ENCODE measurements at places on chromosomes 12 and 14.
A peak's percentile ranks its signal among the peaks of the same experiment; 100 is the strongest.

DNA sequence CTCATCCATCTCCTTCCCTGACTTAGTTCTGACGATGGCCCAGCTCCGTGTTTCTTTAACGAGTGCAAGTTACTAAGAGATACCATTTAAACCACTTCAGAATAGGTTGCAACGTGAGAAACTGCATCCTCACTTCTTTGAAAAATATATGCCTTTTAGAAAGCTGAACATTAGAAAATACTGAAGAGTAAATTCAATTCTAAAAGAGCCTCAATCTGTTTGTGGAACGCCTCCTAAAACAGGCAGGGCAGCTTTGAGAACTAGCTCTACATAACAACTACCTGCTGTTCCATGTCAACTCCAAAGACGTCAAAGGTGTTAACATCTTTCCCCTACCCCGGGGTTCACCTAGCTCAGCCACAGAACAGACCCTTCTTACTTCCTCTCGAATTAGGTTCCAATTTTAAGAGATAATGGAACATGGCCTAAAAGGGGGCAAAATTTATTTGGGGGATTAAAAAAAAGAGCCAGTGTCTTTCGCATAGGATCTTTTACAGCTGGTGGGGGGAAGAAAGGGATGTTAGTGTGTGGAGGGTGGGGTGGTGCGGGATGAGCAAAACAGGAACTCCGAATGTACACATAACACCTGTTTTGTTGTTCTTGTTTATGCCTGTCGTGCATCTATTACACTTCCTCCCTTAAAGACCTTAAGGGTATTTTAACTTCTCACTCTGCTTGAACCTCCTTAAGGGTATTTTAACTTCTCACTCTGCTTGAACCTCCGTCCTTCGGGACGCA, 3.3 kb downstream of the BHLHE41 start:
- peak; percentile 11 for DNase-seq

DNA sequence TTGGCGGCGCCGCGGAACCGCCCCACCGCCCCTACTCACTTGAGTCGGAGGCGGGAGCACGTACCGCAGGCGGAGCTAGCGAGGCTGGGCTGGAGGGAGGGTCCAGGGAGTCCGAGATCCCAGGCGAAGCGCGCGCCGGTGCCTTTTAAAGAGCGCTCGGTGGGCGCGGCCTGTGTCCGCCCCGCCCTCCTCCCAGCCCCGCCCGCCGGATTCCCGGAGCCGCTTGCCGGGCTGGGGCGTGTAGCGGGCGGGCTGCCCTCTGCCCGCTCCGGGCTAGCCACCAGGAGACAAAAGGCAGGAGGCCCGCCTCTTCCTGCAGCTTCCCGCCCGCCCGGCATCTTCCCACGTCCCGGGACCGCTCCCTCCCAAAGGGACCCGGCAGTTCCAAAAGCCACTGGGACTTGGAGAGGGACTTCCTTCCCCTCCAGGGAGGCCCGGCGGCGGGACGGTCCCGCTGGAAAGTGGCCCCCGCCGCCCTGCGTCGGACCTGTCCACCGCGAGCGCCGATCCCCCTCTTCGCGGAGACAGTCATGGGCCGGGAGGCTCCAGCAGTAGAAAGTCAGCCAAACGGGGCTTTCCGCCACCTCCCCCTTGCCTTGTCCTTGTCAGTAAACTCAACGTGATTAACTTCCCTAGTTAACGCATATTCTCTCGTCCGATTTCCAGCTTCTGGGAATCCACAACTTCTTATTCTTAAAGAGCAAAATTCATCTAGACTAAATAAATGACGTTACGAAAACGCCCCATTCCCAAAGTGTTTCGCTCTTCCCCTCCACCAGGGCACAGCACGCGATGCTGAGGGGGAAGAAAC, at the start of gene CSRP2:
CSRP2 (minus strand) TSS at position 121 of the 811 bp plus-strand sequence. CDS start 12,759 bp downstream, outside the sequence.
- DNase-seq, result peak; percentile 84

DNA sequence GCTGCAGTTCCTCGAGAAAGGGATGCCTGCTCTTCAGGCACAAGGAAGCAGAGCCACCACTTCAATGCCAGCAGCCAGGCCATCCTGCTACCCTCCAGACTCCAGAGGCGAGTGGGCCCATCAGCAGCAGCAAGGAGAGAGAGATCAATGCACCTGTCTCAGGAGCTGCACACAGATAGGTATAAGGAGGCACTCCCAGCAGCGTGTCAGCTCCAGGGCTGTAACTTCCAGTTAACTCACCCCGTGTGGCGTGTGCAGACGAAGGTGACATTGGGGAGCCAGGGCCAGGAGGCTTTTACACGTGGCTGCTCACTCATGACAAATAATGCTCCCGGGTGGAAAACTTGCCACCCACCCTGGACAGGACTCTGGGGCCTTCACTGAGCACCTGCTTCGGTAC, 24.2 kb downstream of the GALNT16 start:
- no peak for DNase-seq

DNA sequence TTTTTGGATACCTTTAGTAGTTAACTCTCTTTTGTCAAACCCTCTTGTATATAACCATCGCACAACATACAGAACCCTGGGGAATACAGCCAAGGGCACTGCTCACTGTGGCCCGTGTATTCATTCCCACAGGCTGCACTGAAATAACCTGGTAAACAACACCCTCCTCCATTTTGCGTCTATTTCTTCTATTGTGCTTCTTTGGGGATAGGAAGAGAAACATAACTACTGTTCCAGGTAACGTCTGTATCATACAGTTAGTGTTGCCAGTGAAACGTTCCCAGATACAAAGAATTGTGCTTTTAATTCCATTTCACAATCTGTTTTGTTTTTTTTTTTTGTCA, 9.6 kb downstream of the C12orf76 start:
- DNase-seq, result no peak

GRCh38 chr14:76767681-76768656, 6.7 kb downstream of the VASH1 start:
- DNase-seq, result peak; percentile 96

- no peak for DNase-seq
These were observed 181.0 kb upstream of the BMP4 start for GRCh38 chr14:54137614-54137961.

- no peak for DNase-seq
These were observed 65.8 kb upstream of the DACT1 start for GRCh38 chr14:58571769-58572472.

GRCh38 chr14:92135269-92135668, 13.5 kb downstream of the CPSF2 start:
- peak; percentile 67 for DNase-seq

DNA sequence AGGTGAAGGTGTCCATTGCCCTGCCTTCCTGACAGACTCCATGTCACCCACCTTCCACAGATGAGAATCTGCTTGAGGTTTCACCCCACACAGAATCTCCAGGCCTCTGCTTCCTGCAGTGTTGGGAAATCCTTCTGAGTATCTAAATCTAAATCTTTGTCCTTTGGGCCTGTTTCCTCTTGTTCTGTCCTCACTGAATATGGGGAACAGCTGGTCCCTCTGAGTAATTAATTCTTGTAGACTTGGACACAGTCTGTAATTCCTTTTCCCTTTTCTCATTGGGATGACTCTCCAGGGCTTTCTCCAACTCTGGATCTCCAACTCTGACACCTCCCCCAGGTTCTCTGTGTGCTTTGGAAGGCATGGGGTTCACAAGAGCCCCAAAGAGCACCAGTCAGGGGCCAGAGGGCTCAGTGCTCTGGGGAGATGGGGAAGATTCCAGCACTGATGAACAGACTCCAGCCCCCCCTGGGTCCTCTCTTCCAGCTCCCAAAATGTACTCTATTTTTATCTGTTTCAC, 2.3 kb upstream of the ACVRL1 start:
- DNase-seq, result no peak

- DNase-seq, result peak; percentile 50
These were observed 513.0 kb downstream of the TMEM121 start for GRCh38 chr14:106039400-106039799.

GRCh38 chr14:69999261-69999674, 120.1 kb downstream of the SMOC1 start:
- DNase-seq, result no peak

GRCh38 chr14:101215927-101216326, 312.4 kb upstream of the RTL1 start:
- no peak for DNase-seq

GRCh38 chr14:22994762-22995275, 12.5 kb upstream of the AJUBA start:
- DNase-seq, result peak; percentile 84

- no peak for DNase-seq
These were observed 11.3 kb downstream of the NCOR2 start for GRCh38 chr12:124556074-124556466.

DNA sequence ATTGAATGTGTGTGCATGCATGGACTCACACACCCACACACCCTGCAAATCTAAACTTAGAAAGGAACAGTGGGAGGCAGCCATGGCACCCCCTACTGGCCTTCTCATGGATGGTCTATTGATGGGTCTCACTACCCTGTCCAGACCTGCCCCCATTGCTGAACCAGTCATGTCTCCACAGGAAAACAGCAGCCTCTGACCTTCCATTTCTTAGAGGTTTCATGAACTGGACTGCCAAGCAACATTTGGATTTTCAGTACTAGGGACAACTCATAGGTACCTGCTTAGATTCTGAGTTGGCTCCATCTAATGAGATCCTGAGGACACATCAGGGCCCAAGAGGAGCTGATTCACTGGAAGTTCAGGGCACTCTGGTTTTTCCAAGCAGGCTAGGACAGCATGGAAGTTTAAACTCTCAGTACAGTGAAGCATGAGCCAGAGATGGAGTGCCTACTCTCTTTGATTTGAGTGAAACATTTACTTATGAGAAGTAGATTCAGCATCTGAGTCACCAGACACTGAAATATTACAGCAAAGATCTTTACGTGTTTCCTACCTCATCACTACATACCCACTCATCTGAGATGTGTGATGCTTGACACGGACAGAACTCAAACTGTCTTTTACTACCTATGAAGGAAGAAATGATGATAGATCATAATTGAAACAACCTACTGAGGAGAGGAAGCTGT, 98.9 kb upstream of the PLEKHG7 start:
- DNase-seq, result no peak

DNA sequence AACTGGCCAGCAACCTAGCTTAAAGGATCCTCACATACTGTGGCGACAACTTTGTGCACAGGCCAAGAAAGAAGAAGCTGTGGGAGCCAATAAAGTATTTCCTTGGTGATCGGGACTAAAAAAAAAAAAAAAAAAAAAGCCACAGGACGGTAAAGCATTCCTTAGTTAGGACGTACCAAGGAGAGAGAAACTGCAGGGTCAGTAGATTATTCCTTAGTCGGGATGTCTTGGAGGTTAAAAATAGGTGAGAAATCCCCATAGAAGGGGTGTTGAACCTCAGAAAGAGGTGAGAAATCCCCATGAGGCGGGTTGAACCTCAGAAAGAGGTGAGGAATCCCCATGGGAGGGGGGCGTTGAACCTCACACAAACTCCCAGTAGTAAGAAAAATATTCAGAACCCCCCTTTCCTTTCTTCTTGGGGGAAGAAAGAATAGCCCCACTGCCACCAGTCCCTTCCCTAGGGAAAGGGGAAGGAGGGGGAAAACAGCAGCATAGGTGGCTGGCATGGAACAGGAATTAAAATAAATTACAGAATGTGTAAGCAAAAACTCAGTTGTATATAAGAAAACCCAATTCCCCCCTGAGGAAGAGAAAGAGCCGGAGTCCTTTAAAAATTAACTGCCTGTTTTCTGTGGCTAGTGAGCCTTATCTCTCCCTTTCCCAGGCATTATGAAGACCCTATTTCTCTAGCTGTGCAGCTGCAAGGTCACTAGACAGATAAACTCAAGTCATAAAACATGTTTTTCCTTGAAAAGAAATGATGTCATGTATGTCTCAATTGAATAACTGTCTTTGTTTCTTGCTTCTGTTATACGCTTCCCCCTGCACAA, 26.8 kb downstream of the KLRK1 start:
- DNase-seq, result peak; percentile 77

DNA sequence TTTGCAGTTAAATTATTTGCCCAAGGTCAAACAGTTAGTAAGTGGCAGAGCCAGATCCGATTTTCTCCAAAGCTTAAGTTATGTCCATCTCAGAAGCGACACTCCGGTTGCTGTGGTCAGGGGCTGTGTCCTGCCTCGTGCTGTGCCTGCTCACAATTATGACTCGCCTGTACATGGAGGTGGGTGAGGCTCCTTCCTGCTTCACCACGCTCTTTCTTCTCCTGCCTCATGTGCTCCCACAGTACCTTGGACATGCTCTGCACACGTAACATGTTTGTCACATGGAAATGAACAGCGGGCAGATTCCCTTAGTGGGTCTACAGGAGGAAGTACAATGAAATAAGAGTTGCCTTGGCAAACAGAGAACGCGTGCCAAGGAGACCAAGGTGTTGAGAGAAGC, 62.2 kb upstream of the CCND2 start:
- DNase-seq, result no peak

DNA sequence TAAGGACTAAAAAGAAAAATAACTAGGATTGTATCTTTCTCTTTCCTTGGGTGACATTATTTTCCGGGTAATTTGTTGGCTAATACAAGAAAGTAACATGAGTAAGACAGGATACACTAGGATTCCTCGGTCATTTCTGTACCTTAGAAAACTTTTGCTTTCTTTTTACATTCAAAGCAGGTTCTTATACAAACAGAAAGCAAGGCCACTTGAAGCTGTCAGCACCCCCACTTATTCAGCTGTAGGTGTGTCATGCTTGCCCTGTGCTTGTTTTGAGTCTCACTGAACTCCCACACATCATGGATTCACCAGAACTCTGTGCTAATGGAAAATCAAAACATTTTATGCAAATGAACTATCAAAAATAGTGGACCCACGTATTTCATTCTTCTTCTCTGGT, 266.8 kb upstream of the CLEC14A start:
- no peak for DNase-seq

DNA sequence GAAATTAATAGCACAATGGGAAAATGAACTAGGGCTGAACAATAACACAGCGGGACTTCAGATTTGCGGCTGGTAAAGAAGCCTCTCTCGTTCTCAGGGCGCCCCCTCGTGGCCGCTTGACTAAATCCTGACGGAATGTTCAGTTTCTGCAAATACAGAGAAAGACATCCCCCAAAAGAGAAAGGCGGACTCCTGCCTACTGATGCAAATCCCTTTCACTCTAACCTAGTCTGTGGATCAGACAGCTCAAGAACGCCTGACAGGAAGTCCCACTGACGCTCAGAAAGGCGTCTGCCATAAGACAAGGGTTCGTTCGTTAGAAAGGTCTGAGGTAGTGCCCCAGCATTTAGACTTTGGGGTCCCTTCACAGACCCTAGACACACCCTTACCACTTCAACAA, 2.5 kb downstream of the NUAK1 start:
- DNase-seq, result peak; percentile 89

DNA sequence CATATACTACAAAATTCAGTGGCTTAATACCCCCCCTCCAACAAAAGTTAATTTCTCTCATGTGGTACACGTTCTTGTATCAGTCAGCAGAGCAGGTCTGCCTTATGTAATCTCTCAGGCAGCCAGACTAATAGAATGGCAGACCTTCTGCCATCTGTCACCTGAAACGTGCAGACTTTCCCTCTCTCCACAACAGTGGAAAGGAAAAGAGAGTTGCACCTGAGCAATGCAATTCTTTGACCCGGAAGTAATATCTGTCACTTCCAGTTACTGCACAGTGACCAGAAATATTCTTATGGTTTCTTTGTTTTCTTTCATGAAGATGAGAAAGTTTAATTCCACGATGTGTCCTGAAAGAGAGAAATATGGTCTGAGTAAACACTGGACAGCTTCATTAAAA, 14.4 kb downstream of the KERA start:
- no peak for DNase-seq

GRCh38 chr12:607541-608001, 55.7 kb downstream of the NINJ2 start:
- no peak for DNase-seq
